WTC11 (cell line): ENCODE measurements at places on chromosomes 2 and 18.

DNA sequence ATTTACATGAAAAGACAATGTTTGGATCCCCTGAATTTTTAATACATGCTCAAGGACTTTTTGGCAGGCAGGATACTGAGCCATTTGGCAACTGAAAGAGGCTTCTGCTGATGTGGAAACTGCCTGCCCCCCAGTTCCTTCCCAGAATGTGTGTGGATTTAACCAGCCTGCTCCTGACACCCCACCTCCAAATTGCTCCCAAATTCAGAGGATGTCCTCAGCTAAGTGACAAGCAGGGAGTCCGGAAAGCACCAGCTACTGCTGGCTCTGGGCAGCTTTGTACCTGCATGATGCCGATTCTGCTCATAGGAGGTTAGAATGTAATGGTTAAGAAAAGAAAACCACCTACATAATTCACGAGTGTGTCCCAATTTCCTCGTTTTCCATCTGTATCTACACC is 197.5 kb downstream of the CDH20 start:
- no peaks in the 10 kb centered on the region for H3K27me3 ChIP-seq
- H3K36me3 ChIP-seq = no peaks in the 10 kb centered on the region
- no peak overlapping the region for H3K27ac ChIP-seq
- no peak overlapping the region for H3K4me3 ChIP-seq
- no peaks in the 10 kb centered on the region for H3K4me1 ChIP-seq

DNA sequence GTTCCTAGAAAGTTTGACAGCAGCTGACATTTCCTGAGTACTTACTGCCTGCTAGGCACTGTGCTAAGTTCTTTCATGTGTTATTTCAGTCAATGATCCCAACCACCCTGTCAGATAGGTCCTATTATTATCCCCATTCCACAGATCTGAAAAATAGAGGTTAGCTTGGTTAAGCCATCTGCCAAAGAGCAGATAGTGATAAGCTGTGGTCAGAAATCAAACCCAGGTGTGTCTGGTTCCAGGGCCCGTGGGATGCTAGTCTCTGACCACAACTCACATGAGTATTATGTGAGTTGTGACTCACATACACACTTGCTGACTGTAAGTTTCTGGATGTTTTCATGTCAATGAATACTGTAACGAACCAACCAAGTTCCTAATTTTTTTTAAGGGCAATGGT is 132.0 kb upstream of the APCDD1 start:
- no peaks in the 10 kb centered on the region for H3K36me3 ChIP-seq
- H3K27me3 ChIP-seq = peaks cover 4% of the 10 kb centered on the region
- no peak for DNase-seq
- H3K4me3 ChIP-seq = no peak overlapping the region

- H3K4me1 ChIP-seq = no peaks in the 10 kb centered on the region
- H3K27me3 ChIP-seq = no peaks in the 10 kb centered on the region
- H3K36me3 ChIP-seq = peaks cover 7% of the 10 kb centered on the region; the same call in 1 of the 2 replicates
- H3K27ac ChIP-seq = no peak overlapping the region
These were observed 246.1 kb upstream of the FN1 start for GRCh38 chr2:215681799-215682596.

GRCh38 chr2:64793701-64794100 is 140.0 kb upstream of the SERTAD2 start:
- no peak overlapping the region for H3K4me3 ChIP-seq
- no peak for DNase-seq
- H3K36me3 ChIP-seq = no peaks in the 10 kb centered on the region
- H3K27me3 ChIP-seq = no peaks in the 10 kb centered on the region
